ENCODE measurements at places on chromosomes 5 and 9.

GRCh38 chr5:57509501-57510260 is 27.1 kb upstream of the ACTBL2 start:
- DNase-seq: no peak

DNA sequence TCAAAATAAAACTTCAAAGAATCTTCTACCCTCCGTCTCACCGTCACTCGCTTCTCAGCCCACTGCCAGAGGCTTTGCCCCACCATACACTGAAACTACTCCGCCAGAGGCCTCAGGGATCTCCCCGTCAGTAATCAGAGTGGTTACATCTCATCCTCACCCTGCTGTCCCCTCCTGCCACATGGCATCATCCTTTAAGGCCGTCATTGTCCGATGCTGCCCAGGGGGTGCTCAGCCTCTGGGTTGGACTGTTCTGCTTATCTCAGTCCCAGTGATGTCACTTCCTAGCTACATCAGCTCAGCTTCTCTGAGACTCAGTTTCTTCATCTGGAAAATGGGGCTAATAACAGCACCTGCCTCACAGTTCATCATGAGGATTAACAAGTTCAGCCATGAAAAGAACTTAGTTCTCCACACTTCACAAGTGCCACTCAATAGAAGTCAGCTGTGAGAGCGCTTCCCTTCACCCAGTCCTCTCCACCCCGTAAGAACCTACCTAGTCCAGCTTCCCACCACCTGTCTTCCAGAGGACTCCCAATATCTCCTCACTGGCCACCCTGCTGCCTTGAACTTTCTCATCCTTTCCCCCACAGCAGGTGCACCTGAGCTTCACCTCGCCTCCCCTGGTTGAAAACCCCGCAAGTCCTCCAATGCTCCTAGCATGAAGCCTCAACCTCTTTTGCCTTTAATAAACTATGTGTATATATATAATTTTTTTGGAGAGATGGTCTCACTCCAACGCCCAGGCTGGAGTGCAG is 2.8 kb upstream of the IL3 start:
- DNase-seq: no peak

DNA sequence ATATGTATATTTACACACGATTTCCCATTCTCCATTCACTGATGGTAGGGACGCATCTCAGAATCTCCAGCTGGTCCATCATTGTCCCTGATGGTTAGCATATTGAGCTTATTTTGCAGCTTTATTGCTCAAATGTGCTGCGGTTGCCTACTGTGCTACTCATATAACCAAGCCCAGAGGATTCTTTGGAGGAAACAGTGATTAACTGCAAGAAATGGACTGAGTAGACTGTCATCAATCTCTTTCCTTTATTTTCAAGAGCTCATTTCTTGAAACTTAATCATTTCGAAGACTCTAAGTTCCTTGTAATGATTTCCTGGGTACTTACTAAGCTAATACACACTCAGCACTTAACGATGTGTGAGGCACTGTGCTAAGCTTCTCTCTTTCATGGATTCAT is 119.0 kb downstream of the MAT2B start:
- DNase-seq: no peak

GRCh38 chr5:41270423-41271251 is 57.3 kb upstream of the C6 start:
- no peak for DNase-seq

DNA sequence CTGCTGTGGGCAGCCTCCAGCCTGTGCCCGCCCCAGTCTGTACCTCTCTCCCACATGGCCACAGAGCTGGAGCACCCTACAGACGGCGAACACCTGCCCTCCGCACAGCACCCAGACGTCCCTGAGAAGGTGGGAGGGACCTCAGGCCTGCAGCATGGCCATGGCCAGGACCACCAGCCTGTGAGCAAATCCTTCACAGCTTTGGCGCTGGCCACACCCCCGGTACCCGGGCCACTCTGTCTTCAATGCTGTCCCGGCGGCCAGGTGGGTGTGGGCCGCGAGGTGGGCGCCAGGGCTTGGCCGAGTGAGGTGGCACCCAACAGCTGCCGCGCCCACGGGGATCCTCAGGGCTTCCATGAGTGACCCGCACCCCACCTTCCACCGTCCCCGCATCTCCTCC is 18.7 kb downstream of the NOTCH1 start:
- DNase-seq: no peak

GRCh38 chr5:144142139-144142823 is 28.2 kb downstream of the YIPF5 start:
- DNase-seq: no peak

DNA sequence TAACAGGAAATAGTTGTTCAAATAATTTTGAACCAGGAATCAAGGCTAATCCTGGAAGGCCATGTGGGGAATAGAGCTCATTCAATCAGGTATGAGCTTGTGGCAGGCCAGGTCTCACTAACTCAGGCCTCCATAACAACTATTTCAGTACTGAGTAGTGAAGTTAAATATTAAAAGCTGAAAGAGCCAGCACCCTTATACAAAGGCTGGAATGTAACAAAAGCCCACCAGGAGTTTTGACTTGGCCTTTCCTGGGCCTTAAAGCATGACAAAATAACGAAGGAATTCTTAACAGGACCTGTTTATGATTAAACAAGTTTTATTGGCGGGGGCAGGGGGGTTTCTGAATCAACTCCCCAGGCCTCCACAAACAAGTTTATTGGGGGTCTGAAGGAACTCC is 1146.7 kb downstream of the CDH9 start:
- DNase-seq: no peak

GRCh38 chr5:117594166-117594565 is 1019.5 kb upstream of the SEMA6A start:
- DNase-seq: no peak

GRCh38 chr9:98333703-98334582 is 78.5 kb upstream of the TBC1D2 start:
- DNase-seq: no peak

- no peak for DNase-seq
These were observed 25.2 kb downstream of the NDUFS6 start for GRCh38 chr5:1826235-1826980.

DNA sequence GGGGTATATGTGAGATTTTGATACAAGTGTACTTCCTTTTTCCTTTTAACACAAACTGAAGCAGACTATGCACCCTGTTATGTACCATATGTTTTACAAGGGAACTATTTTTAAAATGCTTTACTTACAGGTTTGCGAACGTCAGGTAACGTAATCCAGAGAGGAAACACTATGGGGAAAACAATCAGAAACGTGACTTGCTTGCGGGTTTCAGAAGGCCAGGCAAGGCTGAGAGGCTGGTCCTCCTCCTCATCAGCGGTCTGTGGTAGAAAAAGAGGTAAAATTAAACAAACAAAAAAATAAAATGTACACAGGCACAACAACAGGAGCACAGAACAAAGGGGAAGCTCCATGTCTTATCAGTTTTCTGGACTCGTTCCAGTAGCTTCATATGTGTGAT is 141.2 kb downstream of the ACER2 start:
- DNase-seq: no peak

DNA sequence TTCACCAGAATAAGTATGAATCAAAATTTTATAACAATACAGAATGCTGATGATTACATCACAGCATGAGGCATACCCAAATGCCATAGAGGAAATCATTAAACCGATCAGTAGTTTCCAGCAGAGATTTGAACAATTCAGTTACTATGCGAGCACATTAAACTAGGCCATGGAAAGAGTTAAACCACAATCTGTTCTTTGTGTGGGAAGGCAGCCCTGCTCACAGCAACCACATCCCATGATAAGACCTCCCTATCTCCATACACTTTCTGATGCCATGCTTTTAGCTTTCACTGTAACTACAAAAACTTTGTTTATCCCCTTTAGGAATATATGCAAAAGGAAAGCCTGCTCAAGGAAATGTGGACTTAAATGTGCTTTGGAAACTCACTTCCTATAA is 4.5 kb downstream of the NFIB start:
- DNase-seq: no peak

GRCh38 chr9:135887021-135887507 is 20.3 kb downstream of the CAMSAP1 start:
- DNase-seq: no peak

- DNase-seq: no peak
These were observed 22.4 kb downstream of the RNF130 start for GRCh38 chr5:180049185-180049548.

DNA sequence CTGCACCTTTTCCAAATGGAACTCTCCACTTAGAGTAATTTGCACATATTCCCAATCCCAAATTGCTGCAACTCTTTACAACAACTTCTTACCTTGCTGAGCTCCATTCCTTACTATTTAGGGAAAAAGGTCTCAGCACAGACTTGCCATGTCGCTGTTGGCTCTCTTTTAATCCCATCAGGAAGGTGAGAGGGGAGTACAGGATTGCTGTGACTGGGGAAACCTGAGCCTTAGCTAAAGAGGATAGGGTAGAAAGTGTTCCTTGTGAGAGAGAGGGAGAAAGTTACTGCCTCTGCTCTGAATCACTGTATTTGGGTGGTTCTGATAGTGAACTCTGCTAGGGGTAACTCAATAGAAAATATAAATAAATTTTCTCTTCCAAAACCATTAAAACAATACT is 43.7 kb upstream of the GABRA1 start:
- DNase-seq: no peak

DNA sequence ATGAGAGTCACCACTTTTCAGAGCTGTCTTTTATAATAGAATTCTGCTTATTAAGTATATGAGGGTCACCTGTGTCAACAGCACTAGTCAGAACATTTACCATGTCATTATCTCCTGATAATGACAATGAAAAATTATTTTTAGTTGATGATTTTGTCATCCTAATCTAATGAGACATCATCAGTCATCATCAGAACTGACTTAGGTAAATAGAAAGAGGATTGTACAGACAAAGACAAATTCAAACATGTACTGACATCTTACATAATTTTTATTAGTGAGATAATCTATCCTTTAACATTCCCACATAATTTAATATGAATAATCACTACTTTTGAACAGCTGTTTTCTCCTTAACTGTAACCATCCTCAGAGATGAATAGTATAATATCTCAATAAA is 22.6 kb downstream of the CDH9 start:
- no peak for DNase-seq

- no peak for DNase-seq
These were observed 75.4 kb downstream of the TEX10 start for GRCh38 chr9:100277166-100277979.
